ENCODE measurements at places on chromosomes 1 and 21. TPM values are rescaled to one million over a fixed set of nuclear protein-coding genes. Genes with fewer than 3 reads are reported as not detected.

AQP10 gene
- not detected for total RNA-seq

MTARC2 gene
- 23.5 TPM for total RNA-seq

PLA2G2A gene
- not detected for total RNA-seq

TP73 gene
- not detected for total RNA-seq

ZBTB17 gene
- total RNA-seq, result 45.6 TPM

SLC30A7 gene
- 43.7 TPM for total RNA-seq

KCNC4 gene
- total RNA-seq, result 5.1 TPM

ADORA1 gene
- total RNA-seq, result 0.19 TPM

CDC7 gene
- total RNA-seq, result 7.7 TPM

RNU1-3 gene
- under 0.01 TPM for total RNA-seq

INSRR gene
- total RNA-seq, result not detected

DSCAM gene
- 0.19 TPM for total RNA-seq

G0S2 gene
- 0.33 TPM for total RNA-seq

PTGFR gene
- 0.34 TPM for total RNA-seq

PCSK9 gene
- 0.70 TPM for total RNA-seq

TNFRSF4 gene
- 4.8 TPM for total RNA-seq

TNNT2 gene
- total RNA-seq, result not detected

RGS1 gene
- total RNA-seq, result not detected

DIO1 gene
- total RNA-seq, result not detected

KCNJ15 gene
- total RNA-seq, result 1.4 TPM

F11R gene
- 318 TPM for total RNA-seq

KPNA6 gene
- total RNA-seq, result 50.3 TPM

DNALI1 gene
- 0.51 TPM for total RNA-seq

PYCR2 gene
- 35.7 TPM for total RNA-seq

HMCN1 gene
- total RNA-seq, result 8.3 TPM

CORT gene
- total RNA-seq, result 0.37 TPM

CC2D1B gene
- total RNA-seq, result 37.3 TPM

DNAI4 gene
- total RNA-seq, result 3.7 TPM

SWT1 gene
- total RNA-seq, result 7.1 TPM

ZNF593OS gene
- not detected for total RNA-seq

PLEKHG5 gene
- 50.9 TPM for total RNA-seq

MTMR11 gene
- total RNA-seq, result 1.5 TPM

FCGR1A gene
- not detected for total RNA-seq

TEDDM1 gene
- not detected for total RNA-seq

KPRP gene
- not detected for total RNA-seq

LCE6A gene
- not detected for total RNA-seq

AMY2B gene
- 0.51 TPM for total RNA-seq

COL9A2 gene
- 1.2 TPM for total RNA-seq

L1TD1 gene
- total RNA-seq, result not detected

PRKAA2 gene
- total RNA-seq, result 3.2 TPM

GJA8 gene
- not detected for total RNA-seq

FLG gene
- under 0.01 TPM for total RNA-seq

CD1D gene
- total RNA-seq, result not detected

FAM151A gene
- not detected for total RNA-seq

IL22RA1 gene
- not detected for total RNA-seq

CRYAA gene
- total RNA-seq, result not detected

ZYG11A gene
- total RNA-seq, result 1.2 TPM

TAGLN2 gene
- 276 TPM for total RNA-seq

FH gene
- total RNA-seq, result 55.8 TPM

DYRK3 gene
- 11.4 TPM for total RNA-seq

RAP1GAP gene
- total RNA-seq, result 0.05 TPM

FCRL4 gene
- not detected for total RNA-seq

LCE1D gene
- total RNA-seq, result not detected

IL20 gene
- not detected for total RNA-seq

SRGAP2B gene
- 142 TPM for total RNA-seq

IQGAP3 gene
- total RNA-seq, result 7.3 TPM

MDM4 gene
- 30.8 TPM for total RNA-seq

SUCO gene
- total RNA-seq, result 32.7 TPM

All from dermis blood vessel endothelial cell (primary cell).